ENCODE measurements at places on chromosomes 16 and 17. TPM values are rescaled to one million over a fixed set of nuclear protein-coding genes. Genes with fewer than 3 reads are reported as not detected.

LUC7L gene
- 28.8 TPM for total RNA-seq

FOXC2 gene
- 0.17 TPM for total RNA-seq

KRT28 gene
- total RNA-seq, result not detected

BAHCC1 gene
- 5.1 TPM for total RNA-seq

JUP gene
- 3.0 TPM for total RNA-seq

KRTAP9-8 gene
- not detected for total RNA-seq

BRIP1 gene
- 2.0 TPM for total RNA-seq

KRT14 gene
- total RNA-seq, result 0.16 TPM

KRT12 gene
- total RNA-seq, result not detected

PLA2G10 gene
- not detected for total RNA-seq

MYOCD gene
- total RNA-seq, result 0.32 TPM

ANKRD40CL gene
- total RNA-seq, result not detected

MYH2 gene
- total RNA-seq, result not detected

MYH1 gene
- total RNA-seq, result not detected

HBA2 gene
- total RNA-seq, result not detected

TP53TG3B gene
- total RNA-seq, result not detected

MEIOC gene
- not detected for total RNA-seq

WDR81 gene
- total RNA-seq, result 27.6 TPM

GINS3 gene
- 1.0 TPM for total RNA-seq

CTRB2 gene
- not detected for total RNA-seq

TBC1D26 gene
- total RNA-seq, result under 0.01 TPM

CCDC154 gene
- 0.32 TPM for total RNA-seq

SOST gene
- not detected for total RNA-seq

FSCN2 gene
- total RNA-seq, result 2.8 TPM

CETP gene
- total RNA-seq, result not detected

CDK5RAP3 gene
- total RNA-seq, result 150 TPM

CD79B gene
- total RNA-seq, result 0.16 TPM

AP1G1 gene
- total RNA-seq, result 42.6 TPM

ZNF768 gene
- total RNA-seq, result 15.3 TPM
